Kidney (tissue), 22 donors: ENCODE measurements at places on chromosomes 1 and 21.

- peak; percentile 80 for DNase-seq
Observed at GRCh38 chr1:66533804-66534740, at the start of gene SGIP1. SGIP1 (plus strand) TSS chr1:66534153; CDS start chr1:66534359, 206 bp downstream.

DNA sequence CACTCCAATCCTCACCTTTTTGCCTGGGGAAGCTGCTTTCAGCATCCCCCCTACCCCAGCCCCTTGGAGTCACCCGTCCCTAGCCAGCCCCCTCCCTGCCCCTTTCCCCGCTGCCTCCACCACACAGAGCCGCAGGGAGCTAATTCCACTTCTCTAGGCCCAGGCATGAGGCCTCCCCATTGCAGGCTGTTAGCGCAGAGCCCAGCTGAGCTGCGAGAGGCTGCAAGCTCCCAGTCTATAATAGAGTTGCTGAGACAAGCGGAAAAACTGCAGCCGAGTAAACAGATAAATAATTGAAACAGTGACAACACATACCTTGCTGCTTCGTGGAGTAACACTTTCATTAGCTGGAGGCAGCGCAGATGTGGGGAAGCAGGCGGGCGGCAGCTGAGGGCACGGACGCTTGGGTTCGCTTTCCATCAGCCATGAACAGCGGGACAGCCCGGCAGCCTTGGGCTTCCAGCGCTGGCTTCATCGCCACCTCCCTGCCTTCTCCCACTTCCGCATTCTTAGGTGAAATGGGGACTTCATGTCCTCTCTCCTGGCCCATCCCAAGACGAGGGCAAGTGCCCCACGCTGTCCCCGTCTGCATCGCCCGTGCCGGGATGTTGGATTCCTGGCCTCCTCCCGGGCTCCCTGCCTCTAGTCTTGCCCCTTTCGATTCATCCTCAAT is 183.3 kb downstream of the IGSF21 start:
- no peak for DNase-seq

GRCh38 chr1:81125672-81126071 is 675.1 kb upstream of the ADGRL2 start:
- DNase-seq = peak; percentile 20

GRCh38 chr1:108049178-108049819 is 84.3 kb upstream of the VAV3 start:
- DNase-seq = no peak

GRCh38 chr1:164608651-164609057 is 49.7 kb downstream of the PBX1 start:
- no peak for DNase-seq

- DNase-seq = no peak
Observed at GRCh38 chr1:203147376-203147775, 19.9 kb downstream of the ADORA1 start.

GRCh38 chr1:81585371-81585770 is 215.4 kb upstream of the ADGRL2 start:
- DNase-seq = no peak

GRCh38 chr1:101371259-101371658 is 134.4 kb downstream of the S1PR1 start:
- no peak for DNase-seq

GRCh38 chr21:31795992-31796391 is 64.1 kb upstream of the SCAF4 start:
- DNase-seq = no peak
